ENCODE measurements at places on chromosomes 4 and X.
A peak's percentile ranks its signal among the peaks of the same experiment; 100 is the strongest.

DNA sequence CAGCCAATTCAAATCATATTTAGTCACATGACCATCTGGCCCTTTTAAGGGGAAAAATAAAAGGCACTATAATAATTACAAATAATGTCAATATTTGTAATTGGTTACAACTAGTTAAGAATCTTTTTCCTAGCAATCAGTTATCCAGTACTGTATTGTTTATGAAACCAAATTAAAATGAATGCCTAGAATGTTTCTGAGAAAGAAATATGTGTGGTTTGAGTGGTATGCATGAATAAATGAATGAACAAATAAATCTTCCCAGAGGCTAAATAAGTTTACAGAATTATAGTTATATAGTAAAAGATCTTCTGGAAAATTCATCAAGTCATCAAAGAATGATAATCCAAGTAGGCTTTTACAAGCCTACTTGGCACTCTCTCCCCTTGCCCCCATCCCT lies 55.8 kb upstream of the F8A3 start:
- no peak for DNase-seq

GRCh38 chr4:54726907-54727306 lies 69.2 kb downstream of the KIT start:
- peak; percentile 18 for DNase-seq

DNA sequence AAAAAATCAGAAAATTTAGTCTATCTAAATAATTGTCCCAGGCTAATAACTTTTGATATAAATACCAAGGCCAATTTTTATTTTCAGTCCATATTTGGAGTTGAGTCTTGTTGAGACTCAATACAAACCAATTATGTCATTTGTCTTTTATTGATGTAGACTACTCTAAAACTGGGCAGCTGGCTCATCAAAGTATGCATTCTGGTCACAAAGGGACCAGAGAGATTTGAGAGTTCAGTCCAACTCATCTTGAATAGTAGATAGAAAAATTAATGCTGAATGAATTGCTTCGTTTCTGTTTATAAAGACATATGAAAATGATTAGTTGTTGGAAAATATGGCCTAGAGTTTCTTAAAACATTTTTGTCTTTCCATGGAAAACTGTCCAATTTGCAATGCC lies 412.5 kb upstream of the KLHL4 start:
- no peak for DNase-seq

DNA sequence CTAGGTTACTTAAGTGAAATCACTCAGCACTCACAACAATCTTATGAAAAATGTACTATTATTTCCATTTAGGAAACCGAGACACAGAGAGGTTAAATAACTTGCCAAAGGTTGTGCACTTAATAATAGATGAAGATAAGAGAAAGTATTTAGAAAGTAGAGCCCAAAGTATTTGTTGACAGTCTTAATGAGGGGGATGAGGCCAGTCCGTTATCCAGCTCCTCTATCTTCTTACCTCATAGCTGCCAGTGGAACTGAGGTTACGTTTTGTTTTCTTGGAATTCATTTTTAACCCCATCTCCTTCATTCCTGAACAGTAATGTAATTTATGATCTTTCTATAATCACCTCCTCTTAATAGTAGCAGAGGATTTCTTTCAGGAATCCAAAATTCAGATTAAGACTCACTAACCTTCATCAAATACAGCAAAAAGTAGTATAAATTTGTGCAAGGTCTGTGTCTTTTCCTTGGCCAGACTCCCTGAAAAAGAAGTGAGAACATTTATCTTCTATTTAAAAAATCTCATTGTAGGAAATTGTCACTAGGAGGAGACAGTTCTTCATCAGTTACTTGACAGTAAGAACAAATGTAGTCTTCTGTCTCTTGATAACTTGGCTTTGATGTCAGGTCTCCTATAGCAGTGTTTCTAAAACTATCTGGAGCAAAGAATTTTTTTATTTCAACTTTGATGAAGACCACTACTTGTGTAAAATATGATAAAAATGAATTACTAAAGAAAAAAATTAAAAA lies 35.5 kb downstream of the F8 start:
- no peak for DNase-seq

DNA sequence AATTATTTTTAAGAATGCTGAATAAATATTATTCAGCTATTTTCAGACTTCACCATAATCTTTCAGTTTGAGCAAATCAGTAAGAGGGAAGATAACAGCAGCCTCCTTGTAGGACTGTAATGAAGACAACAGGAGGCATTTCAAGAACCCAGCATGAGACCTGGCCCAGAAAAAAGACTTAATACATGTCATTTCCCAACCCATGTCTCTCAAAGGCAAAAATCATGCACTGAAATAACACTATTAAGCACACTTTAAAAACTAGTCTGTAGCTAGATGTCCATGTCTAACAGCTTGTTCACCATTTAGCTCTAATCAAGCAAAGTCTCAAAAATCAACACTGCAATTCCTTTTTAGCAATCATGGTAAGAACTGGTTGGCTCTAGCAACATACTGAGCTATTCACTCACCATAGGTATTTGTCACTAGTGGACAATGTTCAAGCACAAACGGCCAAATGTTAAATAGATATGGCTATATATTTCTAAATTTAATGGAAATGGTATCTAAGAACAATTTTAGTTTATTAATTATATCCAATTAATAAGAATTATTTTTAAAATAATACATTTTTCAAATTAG lies 109.9 kb downstream of the WDFY3 start:
- DNase-seq, result no peak

DNA sequence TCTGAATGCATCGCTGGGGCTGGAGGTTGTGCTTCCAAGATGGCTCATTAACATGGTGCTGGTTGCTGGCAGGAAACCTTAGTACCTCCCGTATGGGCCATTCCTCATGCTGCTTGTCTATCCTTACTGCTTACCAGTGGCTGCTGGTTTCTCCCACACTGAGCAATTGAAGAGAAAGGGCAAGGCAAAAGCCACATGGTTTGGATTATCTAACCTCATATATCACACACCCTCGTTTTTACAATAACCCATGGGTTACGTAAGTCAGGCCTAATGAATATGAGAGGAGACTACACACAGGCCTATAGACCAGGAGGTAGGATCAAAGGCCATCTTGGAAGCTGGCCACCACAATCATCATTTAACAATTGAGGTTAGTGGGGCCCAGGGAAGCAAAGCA lies 141.8 kb upstream of the EDNRA start:
- DNase-seq, result no peak

GRCh38 chr4:6355052-6355451 lies 85.4 kb downstream of the WFS1 start:
- no peak for DNase-seq

DNA sequence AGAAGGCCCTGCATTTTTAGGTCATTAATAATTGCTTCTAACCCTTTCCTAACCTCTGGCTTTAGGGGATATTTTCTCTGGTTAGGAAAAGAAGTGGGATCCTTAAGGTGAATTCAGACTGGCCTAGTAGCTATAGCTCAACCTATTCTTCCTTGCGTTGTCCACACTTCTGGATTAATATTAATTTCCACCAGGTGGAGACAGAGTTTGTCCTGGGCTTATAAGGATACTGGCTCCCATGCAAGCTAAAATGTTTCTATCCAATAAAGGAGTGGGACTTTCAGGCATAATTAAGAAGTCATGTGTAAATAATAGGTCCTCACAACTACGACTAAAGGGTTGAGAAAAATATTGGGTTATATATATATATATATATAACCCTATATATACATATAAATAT lies 860.0 kb upstream of the POU3F4 start:
- peak; percentile 18 for DNase-seq

DNA sequence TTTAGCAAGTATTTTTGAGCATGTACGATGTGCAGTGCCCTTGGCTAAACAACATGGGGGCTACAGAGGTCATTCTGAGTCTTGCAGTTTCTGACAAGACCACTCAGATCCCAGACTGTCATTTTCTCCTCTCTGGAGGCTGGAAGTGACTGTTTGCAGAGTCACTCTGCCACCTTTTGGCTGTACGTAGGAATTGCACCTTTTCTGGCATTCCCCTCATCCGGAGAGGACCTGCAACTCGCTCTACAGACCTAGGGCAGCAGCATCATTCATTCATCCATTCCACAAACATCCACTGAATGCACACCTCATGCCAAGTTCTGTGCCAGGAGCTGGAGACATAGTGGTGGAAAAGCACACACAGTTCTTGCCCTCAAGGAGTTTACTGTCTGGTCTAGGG lies 160.4 kb upstream of the GPR101 start:
- peak; percentile 36 for DNase-seq

DNA sequence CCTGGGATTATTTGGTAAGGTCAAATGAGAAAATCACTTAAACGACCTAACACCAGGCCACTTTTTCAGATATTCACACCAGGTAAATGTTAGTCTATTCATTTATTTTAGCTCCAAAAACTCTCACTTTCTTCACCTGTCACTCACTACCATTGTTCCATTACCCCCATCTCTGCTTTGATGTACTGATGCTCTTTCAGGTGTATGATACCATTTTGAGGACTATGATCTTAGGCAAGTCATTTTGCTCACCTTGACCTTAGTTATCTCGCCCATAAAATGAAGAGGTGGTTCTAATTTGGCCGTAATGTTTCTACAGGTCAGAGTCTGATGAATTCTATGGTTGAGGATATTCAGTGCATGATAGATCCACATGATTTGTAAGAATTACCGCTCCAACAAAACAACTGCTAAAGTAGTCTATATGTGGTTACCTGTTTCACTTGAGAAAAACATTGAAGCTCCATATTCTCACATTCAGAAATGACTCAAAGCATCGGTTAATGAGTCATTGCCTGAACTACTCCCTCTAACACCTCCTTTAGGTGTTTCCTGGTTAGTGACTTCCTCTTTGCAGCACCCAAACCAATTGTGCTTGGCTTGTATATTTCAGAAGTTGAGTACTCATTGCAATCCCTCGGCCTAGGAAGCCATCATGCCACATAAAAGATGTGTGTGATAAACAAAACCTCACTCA lies 4.5 kb downstream of the DTHD1 start:
- peak; percentile 93 for DNase-seq

- peak; percentile 42 for DNase-seq
Measured at GRCh38 chr4:40423735-40424134, 88.6 kb downstream of the CHRNA9 start.

DNA sequence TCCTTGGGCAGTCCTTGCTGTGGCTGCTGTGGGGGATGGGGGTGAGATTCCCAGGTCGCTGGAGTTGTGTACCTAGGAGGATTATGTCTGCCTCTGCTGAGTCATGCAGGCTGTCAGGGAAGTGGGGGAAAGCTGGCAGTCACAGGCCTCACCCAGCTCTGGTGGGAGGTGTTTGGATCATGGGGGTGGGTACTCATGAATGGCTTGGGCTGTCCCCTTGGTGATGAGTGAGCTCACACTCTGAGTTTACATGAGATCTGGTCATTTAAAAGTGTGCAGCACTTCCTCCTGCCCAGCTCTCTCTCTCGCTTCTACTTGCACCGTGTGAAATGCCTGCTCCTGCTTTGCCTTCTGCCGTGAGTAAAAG lies 24.6 kb upstream of the PDLIM3 start:
- DNase-seq, result peak; percentile 91

DNA sequence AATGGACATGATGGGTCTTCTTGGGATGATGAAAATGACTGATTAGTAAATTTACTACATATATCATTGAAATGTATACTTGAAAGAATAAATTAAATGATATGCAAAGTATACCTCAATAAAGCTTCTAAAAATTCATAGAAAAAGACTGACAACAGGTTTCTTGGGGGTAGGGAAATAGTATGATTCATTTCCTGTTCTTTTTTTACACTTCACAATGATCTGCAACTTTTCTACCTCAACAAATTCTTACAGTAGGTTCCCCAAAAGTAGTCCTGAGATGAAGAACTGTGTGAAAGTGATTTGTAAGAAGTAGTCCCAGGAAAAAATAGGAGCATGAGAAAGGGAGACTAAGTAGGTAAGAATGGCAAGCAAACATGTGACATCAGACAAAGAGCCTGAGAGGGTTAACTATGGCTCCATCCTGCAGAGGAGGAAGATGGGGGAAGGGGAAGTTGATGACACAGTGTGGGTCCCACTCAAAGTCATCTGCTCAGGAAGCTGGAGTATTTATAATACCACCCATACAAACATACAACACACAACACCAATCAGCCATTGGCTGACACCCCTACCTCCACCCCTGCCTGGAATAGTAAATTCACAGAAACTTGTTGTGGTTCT lies 73.9 kb downstream of the ARHGAP6 start:
- DNase-seq, result no peak

DNA sequence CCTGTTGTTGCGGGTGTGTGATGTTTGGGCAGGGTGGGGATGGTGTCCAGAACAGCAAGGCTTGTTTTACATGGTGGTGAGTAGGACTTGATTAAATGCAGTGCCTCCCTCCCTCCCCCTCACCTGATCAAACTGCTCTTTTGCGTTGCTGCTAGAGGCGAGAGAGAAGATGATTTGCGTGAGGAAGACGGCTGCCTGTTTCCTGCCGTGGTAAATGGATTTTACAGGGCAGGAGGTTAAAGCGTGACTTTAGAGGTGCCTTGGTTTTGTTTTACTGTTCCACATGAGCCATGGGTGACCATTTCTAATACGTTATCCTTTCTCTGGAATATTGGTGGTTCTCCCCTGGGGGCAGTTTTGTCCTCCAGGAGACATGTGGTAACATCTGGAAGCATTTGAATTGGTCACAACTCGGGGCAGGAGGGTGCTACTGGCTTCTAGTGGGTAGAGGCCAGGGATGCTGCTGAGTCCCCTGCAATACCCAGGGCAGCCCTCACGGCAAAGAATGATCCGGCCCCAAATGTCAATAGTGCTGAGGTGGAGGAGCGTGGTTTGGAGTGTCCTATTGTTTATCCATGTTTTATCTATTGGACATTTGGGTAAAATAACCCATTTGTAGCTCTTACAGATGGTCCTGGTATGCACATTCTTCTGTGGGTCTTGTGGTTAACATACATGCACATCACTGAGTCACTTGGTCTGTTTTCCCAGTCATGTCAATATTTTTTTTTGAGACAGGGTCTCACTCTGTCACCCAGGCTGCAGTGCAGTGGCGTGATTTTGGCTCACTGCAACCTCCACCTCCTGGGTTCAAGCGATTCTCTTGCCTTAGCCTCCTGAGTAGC lies 73.7 kb downstream of the SHROOM2 start:
- DNase-seq, result no peak

DNA sequence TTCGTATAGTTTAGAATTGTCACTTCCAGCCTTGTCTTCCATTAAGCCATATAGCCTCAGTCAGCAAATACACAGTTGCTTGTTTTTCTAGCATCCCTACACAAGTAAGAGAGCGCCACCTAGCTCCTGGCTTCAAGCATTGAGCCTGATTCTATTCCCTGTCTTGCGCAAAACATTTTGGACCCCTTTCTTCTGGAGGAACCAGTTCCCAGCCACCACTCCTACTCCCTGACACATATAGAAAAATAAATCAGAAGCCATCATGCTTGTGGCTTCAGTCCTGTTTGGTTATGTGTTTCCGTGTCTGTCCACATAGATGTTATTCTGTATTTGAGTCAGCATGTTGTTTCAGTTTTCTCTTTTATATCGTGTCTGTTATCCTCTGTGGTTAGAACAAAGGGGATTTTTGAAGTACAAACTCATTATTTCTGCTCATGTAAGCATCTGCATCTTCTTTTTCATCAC lies 59.9 kb downstream of the GK start:
- DNase-seq, result peak; percentile 74

DNA sequence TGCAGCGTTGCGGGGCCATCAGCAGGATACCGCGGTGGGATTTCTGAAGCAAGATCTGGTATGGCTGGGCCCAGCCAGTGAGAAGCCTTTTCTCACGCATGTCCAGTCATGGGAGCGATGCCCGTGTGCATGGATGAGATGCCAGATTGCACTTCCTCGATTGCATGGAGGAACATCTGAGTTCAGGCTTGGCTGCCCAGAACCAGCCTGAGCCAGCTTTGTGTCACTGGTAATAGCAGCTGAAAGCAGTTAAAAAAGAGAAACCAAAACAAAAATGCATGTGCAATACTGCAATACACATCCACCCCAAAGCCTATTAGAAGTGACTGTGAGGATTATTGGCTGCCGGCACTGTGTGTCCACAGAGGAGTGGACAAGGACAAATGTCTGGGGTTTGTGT lies 59.3 kb downstream of the PSAPL1 start:
- DNase-seq, result no peak
